Daoy (cell line): ENCODE measurements at places on chromosomes 13 and 19. TPM values are rescaled to one million over a fixed set of nuclear protein-coding genes. Genes with fewer than 3 reads are reported as not detected.

The ZNF607 gene
- total RNA-seq = 1.6 and 2.2 TPM in 2 replicates

GRCh38 chr13:100394005-100394695 lies 194.4 kb downstream of the GGACT start:
- DNase-seq = peak; percentile 49

The KMT2B gene
- total RNA-seq = 6.3 and 18.6 TPM in 2 replicates

- no peak for DNase-seq
Observed at GRCh38 chr19:5282901-5283300, 57.7 kb downstream of the PTPRS start.

DNA sequence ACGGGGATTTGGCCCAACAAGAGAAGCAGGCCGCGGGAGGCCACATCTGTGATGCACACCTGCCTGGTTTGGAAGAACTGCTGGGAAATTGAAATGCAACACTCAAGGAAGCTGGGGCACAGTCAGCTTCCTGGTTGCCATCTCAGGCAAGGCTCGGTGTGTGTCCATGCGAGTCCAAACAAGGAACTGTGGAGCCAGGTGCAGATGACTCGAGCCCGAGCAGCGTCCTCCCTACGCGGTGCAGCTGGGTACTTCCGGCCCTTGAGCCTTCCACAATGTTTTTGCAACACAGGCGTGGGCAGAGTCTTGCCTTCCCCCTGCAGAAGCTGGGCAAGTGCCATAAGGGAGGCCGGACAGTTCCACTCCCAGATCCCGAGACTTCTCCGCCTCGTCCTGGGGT lies 94.6 kb downstream of the CRYL1 start:
- no peak for DNase-seq

- no peak for DNase-seq
Observed at GRCh38 chr13:102848956-102849355, 3.1 kb downstream of the ERCC5 start.

The SRRM5 gene
- not detected in 2 replicates for total RNA-seq

- peak; percentile 87 for DNase-seq
Observed at GRCh38 chr19:33368074-33368864, 5.2 kb upstream of the CEBPG start.

DNA sequence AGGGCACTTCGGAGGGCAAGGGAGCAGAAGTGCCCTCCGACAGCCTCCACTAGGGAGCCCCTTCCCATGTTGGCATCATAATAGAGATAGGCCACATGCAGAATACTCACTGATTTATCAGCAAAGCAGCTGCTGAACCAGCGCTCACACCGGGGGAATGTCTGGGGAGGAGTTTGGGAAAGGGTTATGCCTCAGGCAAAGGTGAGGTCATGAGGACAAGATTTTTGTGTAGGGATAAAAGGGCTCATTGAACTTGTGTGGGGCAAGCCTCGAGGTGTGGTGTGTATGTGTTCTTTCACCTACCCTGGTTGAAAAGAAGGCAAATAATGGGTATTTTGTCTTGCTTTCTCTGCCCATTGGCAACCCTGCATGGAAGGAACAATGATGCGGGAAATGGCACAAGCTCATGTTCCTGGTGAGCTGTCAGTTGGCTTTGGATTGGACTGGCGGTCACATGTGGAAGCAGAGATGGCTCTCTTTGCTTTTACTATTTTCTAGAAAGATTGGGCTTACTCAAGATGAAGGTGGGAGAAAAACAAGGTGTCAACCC lies 39.1 kb upstream of the SLC7A9 start:
- no peak for DNase-seq

DNA sequence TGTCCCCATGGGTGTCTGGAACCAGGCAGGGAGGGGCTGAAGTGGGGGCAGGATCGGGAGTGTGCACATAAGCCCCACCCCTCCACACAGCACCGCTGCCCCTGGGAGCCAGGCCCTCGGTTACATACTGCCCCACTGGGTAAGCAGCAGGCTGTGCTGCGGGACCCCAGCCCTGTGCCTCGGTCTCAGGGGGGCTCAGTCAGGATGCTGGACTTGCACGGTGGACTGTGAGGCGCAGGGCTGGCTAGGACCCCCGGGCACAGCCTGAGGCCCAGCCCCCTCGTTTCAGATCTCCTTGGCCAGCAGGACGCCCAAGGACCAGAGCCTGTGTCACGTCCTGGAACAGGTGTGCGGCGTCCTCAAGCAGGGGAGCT lies 16.3 kb downstream of the MPND start:
- no peak for DNase-seq

- DNase-seq = no peak
Observed at GRCh38 chr19:58450856-58451357, 515 bp upstream of the ZNF324B start.

The MIA gene
- total RNA-seq = not detected in 2 replicates

DNA sequence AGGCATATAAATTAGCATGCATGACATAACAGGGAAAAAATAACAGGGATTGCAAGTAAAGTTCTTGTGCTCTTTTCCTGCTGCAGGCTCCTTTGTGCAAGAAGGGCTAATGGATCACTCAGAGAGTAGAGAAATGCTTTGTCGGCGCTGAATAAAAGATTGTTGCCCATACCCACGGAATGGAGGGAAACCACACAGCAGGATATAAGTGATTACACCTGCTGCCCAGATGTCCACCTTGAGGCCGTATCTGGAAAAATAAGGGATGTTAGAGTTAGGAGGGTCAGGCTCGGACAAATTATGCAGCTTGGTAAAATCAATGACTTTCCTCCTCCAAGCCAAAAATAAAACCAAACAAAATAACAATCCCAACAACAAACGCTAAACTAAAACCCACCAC lies 322.3 kb downstream of the DCLK1 start:
- DNase-seq = no peak

The ZNF610 gene
- 3.8 and 6.5 TPM in 2 replicates for total RNA-seq

The CALR gene
- total RNA-seq = 961 and 1,048 TPM in 2 replicates

- DNase-seq = no peak
Observed at GRCh38 chr19:11269408-11269807, 7.1 kb upstream of the DOCK6 start.

DNA sequence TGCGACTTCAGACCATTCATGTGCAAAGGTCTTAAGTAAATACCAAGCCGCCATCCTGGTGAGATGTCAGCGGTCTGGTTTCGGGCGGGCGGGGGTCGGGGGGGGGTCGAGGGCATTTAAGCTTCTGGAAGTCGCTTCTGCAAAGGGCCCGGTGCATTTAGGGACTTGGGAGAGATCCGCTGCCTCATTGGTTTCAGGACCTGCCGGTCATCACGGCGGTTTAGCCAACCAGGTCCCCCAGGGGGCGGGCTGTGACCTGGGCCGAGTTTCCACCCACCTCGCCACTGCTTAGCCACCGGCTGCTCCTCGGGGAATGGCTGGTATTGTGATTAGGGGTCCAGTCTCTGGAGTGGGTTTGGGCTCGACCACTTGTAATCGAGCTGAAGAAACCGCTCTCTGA lies 7.8 kb downstream of the ANKLE1 start:
- DNase-seq = peak; percentile 83

GRCh38 chr13:110726726-110727125 lies 13.2 kb downstream of the ING1 start:
- DNase-seq = no peak

The ZNF57 gene
- 5.0 TPM in 2 replicates for total RNA-seq

DNA sequence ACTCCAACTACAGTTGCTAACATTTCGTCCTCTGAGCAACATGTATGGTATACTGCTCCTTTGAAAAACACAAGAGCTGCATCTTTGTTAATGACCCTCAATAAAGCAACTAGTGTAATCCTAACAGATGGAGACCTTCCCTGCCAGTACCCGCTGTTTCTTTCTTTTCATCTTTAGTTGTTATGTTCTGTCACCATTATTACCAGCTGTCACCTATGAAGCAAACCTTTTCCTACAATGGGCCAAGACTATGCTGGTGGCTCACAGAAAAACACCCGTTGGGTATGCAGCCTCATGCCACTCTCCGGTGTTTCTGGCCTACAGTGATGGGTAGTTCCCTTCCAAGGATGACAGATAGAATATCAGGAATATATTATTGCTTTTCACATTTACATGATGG lies 29.7 kb upstream of the CYSLTR2 start:
- no peak for DNase-seq

- no peak for DNase-seq
Observed at GRCh38 chr13:42181381-42181953, 90.5 kb upstream of the AKAP11 start.

GRCh38 chr13:48318821-48319511 lies 15.4 kb downstream of the RB1 start:
- DNase-seq = no peak

- peak; percentile 53 for DNase-seq
Observed at GRCh38 chr13:21703846-21704245, 33.0 kb downstream of the FGF9 start.

DNA sequence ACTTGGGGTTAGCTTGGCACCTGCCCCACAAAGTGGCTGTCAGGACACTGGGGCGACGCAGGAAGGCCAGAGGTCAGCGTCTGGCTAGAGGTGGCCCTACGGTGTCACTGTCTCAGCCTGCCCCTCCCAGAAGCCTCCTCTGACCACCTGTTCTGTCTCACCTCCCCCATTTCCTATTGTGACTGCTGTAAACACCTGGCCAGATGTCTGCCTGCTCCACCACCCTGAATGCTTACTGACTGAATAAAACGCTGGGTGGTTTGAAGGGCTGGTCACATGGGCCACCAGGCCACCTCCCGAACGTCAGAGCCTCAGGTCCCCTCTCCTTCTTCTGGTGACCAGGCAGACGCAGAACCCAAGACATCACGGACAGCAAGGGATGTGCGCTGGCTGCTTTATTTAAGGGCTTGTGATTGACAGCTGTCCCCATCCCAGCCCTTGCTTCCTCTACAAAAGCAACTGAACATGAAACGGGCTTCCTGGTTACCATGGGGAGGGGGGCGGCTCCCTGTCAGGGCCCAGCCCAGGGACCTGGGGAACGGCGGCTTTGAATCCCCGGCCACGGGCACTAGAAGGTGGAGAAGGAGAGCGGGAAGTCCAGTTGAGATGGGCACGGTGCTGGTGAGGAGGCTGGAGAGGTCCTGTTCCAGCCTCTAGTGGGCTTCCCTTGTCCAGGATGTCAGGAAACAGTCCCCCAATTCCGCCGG lies 6.2 kb downstream of the ELOF1 start:
- no peak for DNase-seq

GRCh38 chr19:49390929-49391359 lies 2.9 kb downstream of the KASH5 start:
- no peak for DNase-seq

The RDH8 gene
- not detected in 2 replicates for total RNA-seq

DNA sequence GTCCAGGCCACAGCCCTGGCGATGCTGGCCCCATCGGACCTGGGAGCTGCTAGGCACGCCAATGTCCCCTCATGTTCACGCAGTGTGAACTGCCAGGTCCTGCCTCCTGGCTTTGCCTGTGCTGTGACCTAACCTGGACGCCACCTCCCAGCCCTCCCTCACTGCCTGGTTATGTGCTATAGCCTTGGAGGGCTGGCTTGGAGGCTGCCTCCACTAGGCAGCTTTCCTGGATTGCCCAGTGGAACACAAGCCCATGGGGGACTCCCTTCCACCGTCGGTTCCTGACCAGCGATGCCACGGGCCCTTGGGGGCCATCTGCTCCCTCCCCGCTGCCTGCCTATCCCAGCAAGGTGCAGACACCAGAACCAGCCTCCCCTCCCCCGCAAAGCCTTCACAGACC lies 15.2 kb upstream of the UQCR11 start:
- no peak for DNase-seq

- no peak for DNase-seq
Observed at GRCh38 chr13:35839806-35840205, 291.4 kb downstream of the DCLK1 start.

The TMEM59L gene
- total RNA-seq = 0.17 TPM in 1 of 2 replicates, not detected in the other

GRCh38 chr13:49348751-49349150 lies 95.1 kb downstream of the CAB39L start:
- no peak for DNase-seq

- DNase-seq = no peak
Observed at GRCh38 chr13:30194906-30195305, 112.4 kb downstream of the KATNAL1 start.

The ALOX5AP gene
- total RNA-seq = 2.3 and 6.2 TPM in 2 replicates

GRCh38 chr13:45626731-45627374 lies 11.3 kb upstream of the ERICH6B start:
- DNase-seq = peak; percentile 31

- DNase-seq = no peak
Observed at GRCh38 chr13:79289571-79289970, 116.5 kb downstream of the RBM26 start.

DNA sequence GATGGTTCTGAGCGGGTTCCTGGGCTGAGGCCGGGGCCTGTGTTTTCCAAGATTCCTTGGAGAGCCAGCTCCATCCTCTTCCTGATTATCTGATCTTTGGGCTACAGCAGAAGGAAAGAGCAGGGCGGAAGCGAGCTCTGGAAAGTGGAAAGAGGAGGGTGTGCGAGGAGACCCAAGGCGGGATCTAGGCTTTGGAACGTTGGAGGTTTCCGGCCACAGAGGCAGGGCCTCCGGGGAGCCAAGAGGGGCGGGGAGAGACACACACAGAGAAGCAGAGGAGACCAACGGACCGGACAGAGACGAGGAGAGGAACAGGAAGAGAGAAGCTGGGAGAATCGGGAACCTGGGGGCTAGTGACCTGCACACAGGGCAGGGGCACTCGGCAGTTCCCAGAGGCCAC lies at the start of gene CLEC11A:
CLEC11A (plus strand) TSS at position 296 of the 400 bp plus-strand sequence. CDS start 162 bp downstream, outside the sequence.
- peak; percentile 91 for DNase-seq

DNA sequence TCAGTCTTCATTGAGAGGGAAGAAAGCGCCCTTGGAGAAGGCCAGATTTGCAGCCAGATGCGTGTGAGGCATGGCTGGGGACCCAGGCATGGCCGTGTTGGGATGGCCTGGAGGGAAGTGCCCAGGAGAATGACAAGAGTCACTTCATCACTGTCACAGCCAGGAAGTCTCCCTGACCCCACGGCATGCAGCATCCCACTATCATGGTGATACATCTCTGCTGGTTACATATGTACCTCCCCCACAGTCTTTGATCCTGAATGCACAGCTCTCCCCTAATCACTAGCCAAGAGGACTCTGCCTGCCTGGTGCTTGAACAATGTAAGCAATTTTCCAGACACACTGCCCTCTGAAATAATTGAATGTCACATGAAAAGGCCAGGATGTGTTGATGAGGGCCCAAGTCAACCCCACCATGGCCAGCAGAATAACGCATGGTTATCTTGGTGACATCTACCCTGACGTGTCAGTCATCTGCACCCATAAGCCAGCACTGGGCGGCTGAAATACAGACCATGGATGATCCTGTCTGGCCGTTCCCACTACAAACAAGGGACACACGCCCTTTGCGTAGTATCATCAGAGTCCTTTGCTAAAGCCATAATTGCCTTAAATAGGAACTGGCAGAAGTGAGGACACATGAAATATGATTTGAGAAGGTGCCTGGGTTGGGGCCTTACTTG lies 149.7 kb upstream of the SPACA7 start:
- no peak for DNase-seq

The GDF15 gene
- 5.1 and 7.3 TPM in 2 replicates for total RNA-seq
